ENCODE measurements at places on chromosomes 3 and 15.

DNA sequence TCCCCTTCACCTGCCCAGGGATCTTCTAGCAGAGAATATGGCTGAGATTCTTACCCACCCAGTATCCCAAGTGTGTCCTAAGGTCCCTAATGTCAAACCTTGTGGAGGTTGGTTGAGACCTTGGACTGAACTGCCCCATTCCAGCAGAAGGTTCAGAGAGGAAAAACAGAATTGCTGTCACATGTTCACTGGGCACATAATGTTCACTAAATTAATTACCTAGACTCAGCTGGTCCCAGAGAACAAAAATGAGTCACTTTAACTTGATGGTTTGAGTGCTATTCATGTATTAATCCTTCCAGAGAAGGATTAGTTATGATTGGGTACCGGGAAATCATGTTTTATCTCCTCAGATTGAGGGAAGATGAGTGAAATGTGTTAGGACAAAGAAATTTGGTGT is 171.3 kb upstream of the GADL1 start:
- DNase-seq: no peak

DNA sequence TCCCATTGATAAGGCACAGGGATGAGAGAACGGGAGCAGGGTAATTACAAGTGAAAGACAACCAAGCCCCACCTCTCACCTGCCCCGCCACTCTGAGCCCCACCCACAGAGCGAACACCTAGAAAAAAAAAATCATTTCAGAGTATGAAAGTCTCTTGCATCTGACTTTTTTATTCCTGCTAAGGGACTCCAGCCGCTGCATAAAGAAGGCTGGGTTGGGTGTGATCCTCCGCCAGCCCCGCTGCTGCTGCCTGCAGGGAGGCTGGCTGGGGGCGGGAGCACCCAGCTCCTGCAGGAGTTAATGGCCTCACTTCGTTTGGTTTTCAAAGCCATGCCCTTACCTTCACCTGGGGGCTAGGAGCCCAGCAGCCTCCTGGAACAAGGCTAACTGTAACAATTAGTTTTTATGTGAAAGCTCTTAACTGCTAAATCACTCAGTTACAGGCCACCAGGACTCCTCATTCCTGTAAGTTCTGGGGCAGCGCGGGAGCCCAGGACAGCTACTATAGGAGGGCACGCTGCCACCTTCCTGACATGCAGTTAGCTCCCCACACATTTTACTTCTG is 78.0 kb upstream of the SNRPA1 start:
- no peak for DNase-seq

DNA sequence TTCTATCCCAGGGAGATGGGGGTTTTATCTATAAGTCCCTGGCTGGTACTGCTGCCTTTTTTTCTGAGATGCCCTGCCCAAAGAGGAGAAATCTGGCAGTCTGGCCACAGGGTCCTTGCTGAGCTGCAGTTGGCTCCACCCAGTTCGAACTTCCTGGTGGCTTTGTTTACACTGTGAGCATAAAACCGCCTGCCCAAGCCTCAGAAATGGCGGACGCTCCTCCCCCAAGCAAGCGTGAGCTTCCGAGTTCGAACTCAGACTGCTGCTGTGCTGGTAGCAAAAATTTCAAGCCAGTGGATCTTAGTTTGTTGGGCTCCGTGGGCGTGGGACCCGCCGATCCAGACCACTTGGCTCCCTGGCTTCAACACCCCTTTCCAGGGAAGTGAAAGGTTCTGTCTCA is 126.8 kb upstream of the SUCLG2 start:
- no peak for DNase-seq

- no peak for DNase-seq
Observed at GRCh38 chr15:65829130-65829764, 37.2 kb upstream of the DENND4A start.

DNA sequence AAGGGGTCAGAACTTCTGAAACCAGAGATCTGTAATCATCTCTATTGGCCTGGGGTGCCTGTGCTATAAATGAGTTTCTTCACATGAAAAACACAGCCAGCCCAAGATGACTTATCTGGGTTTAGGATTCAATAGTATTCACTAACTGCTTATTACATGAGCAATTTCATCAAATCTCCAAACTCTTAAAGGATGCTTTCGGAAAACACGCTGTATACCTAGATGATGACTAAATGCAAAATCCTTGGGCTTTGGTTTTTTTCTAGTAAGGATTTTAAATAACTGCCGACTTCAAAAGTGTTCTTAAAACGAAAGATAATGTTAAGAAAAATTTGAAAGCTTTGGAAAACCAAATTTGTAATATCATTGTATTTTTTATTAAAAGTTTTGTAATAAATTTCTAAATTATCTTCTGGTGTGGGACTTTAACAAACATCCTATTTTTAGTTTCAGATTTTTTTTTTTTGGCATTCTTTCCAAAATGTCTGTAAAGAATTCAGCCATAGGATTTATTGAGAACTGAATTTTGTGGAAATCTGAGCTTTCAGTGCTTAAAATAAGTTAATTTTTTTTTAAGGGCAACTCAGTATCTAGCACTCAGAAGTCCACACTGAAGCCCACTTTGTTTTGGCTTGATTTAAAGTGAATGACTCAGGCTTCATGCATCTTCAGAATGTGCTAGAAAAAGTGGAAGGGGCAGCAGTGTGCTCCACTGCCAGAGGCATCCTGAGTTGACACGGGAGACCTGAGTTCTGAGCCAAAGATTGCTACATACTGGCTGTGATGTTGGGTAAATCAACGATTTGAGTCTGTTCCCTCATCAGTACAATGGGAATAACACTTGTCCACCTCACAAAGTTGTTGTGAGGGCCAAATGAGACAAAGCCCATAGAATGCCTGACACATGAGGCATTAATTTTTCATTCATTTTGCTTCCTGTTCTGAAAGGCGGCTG is 18.7 kb downstream of the TMEM43 start:
- DNase-seq: peak; percentile 59

- no peak for DNase-seq
Observed at GRCh38 chr3:23540600-23540999, 265.2 kb upstream of the UBE2E1 start.

DNA sequence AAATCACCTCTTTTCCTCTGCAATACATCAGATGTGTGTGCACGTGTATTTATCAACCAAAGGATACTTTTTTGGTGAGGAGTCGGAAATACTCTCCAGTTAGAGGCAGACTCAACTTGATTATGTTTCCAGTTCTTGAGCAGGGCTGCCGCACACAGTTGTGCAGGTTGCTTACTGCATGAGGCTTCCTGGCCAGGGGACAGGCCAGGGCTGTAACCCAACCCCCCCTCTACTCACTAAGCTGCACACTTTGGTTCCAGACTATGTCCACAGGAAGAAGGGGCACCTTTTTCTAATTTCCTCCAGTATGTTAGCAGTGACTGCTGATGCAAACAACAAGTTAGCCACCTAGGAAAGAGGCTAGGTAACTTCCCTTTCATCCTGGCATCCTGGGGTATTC is 476.9 kb upstream of the TBL1XR1 start:
- DNase-seq: no peak

DNA sequence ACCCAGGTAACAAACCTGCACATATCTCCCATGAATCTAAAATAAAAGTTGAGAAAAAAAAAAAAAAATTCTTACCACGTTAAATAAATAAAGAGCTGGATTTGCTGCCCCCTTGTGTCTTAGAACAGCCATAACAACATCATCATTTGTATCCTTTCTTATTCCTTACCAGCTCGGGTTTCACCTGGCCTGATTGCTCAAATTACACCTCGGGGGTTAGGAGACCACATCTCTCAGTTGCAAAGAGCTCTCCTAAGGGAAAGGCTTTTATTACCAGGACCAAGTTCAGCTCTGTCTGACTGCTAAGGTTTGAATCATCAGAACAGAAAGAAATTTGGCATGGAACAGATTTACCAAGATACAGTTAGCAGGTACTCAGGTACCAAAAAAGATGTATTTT is 25.8 kb upstream of the RPL39L start:
- no peak for DNase-seq

DNA sequence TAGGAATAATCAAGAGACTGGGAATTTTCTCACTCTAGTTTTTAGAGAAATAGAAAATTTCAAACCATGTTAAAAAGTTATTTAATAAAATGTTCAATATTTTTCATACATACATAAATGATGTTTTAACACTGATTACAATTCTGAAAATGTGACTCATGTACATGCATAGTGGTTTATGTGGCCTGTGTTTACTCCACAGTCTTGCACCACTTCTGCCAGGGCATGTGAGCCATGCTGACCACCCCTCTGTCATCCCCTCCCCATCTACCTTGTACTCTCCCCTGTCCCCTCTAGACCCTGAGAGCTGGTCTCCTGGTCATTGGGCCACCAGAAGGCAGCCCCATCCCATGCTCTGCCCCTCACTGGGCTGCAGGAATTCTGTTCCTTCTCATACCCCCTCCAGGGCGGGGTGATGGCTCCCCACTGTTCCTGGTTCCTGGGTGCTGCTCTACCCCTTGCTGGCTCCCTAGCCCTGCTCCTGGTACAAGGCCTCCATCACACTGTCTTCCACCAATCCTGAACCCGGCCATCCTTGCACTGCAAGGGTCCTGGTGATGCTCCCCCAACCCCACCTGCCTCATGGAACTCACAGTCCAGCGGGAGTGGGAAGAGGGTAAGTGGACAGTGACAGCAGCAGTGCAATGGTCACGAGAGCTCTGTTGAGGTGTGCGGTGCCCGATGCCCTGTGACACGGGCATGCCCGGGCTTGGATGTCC is 24.2 kb upstream of the SLC41A3 start:
- no peak for DNase-seq

- DNase-seq: no peak
Observed at GRCh38 chr15:80577552-80578205, 117.4 kb upstream of the ABHD17C start.

GRCh38 chr3:146921693-146922092 is 316.5 kb upstream of the PLSCR5 start:
- no peak for DNase-seq

DNA sequence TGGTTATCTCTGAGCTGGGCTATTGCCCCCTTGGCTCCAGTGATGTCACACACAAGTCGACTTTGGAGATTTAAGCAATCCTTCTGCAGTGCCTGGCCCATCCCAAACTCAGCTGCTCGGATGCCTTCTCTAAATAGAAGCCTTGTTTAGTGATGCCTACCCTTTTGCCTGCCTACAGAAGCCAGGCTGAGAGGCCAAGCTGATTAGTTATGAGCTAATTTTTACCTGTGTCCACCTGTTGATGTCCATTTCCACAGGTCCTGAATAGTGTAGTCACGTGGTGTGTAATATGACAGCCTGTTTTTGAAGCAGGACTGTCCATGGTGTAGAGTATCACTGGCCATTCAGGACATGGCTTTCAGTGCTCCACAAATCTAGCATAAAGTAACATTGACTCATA is 45.5 kb downstream of the SSUH2 start:
- no peak for DNase-seq

- no peak for DNase-seq
Observed at GRCh38 chr15:63233667-63234423, 43.6 kb upstream of the APH1B start.

- no peak for DNase-seq
Observed at GRCh38 chr3:117399311-117400078, 689.9 kb downstream of the TUSC7 start.
